ENCODE measurements at places on chromosomes 13 and 19.
A peak's percentile ranks its signal among the peaks of the same experiment; 100 is the strongest.

- DNase-seq, result no peak
Observed at GRCh38 chr19:19546751-19547162, 8.7 kb downstream of the CILP2 start.

DNA sequence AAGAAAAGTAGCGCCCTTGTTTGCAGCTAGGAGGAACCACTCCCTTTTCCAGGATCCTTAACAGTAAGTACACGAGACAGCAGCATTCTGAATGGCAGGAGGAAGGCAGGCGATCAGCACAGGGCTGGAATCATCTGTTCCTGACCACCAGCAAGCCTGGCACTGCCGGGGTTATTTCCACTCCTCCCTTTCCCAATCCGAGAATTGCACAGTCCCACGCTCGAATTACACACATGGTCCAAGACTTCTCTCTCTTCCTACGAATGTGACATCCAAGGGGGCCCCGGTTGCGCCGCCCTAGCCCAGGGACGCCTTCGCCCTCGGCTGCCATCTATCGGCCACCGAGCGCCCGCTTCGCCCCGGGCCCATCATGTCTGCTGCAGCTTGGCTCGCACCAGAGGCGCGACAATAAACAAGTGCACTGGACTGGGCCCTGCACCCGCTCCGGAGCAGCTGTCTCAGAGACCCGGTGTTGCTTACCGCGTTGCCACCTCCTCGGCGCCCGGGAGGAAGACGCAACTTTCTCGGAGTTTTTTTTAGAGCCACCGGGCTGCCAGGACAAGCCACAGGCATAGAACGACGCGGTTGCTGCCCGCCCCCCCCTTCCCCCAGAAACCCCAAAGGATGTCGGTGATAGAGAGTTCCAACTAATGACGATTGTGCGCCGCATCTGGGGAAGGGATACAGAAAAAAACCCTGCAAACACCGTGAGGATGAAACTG lies at the start of gene SLITRK5:
SLITRK5 (plus strand) TSS at position 341 of the 722 bp plus-strand sequence. CDS start 4,018 bp downstream, outside the sequence.
- peak; percentile 60 for DNase-seq

- DNase-seq, result no peak
Observed at GRCh38 chr13:39251340-39251739, 213.1 kb downstream of the NHLRC3 start.

- DNase-seq, result peak; percentile 29
Observed at GRCh38 chr19:55809381-55810058, 22.3 kb downstream of the NLRP11 start.

GRCh38 chr13:98239162-98240076 lies 62.4 kb upstream of the RNF113B start:
- DNase-seq, result no peak

DNA sequence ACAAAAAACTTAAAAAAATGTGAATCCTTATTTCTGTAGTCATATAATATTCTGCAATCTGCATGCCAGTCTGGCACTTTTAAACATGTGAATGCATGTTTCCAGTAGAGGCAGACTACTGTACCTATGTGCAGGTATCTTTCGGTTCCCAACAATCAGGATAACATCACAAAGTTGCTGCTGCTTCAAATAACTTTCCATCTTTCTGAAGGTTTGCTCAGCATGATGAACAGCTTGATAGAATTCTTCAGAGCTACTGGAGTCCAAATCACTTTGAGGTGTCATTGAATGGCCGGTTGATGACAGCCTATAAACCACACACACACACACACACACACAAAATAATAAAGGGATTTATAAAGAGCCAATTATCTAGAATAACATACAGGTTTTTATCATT lies 132.1 kb upstream of the ATXN8OS start:
- DNase-seq, result no peak

DNA sequence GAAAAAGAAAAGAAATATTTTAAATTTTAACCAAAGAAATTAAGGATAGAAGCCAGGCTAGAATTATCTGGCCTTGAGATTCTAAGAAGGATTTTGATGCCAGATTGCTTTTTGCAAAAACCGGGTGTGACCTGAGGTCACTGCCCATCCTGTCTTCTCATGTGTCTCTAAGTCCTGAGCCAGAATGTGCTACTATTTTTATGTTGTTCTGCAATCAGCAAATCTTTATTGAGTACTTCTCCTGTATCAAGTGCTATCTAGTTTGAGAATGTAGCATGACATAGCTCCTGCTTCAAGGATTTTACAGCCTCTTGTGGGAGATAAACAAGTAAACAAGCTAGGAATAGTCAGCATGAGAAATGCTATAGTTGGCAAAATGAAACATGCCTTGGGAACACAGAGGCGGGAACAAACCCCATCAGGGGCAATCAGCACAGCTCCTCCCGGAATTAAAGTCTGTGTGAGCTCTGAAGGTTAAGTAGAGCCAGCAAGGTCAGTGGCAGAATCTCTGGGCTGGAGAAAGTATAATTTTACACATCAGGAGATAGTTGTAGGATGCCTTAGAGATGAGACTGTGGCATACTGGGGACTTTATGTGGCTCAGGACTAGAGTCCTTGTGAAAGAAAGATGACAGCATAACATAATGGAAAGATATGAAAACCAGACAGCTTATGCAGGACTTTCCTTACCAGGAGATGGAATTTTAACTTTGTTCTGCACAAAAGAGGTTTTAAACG lies 899.5 kb upstream of the SLC10A2 start:
- no peak for DNase-seq

GRCh38 chr19:55646889-55647731 lies 902 bp upstream of the CCDC106 start:
- DNase-seq, result no peak

DNA sequence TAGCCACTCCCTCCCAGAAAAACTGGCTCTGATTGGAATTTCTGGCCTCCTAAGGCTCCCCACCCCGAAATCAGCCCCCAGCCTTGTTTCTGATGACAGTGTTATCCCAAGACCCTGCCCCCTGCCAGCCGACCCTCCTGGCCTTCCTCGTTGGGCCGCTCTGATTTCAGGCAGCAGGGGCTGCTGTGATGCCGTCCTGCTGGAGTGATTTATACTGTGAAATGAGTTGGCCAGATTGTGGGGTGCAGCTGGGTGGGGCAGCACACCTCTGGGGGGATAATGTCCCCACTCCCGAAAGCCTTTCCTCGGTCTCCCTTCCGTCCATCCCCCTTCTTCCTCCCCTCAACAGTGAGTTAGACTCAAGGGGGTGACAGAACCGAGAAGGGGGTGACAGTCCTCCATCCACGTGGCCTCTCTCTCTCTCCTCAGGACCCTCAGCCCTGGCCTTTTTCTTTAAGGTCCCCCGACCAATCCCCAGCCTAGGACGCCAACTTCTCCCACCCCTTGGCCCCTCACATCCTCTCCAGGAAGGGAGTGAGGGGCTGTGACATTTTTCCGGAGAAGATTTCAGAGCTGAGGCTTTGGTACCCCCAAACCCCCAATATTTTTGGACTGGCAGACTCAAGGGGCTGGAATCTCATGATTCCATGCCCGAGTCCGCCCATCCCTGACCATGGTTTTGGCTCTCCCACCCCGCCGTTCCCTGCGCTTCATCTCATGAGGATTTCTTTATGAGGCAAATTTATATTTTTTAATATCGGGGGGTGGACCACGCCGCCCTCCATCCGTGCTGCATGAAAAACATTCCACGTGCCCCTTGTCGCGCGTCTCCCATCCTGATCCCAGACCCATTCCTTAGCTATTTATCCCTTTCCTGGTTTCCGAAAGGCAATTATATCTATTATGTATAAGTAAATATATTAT lies 6.1 kb downstream of the FOSB start:
- no peak for DNase-seq

- DNase-seq, result no peak
Observed at GRCh38 chr13:86020351-86021002, 221.3 kb upstream of the SLITRK6 start.

- no peak for DNase-seq
Observed at GRCh38 chr19:51727349-51727880, 3.6 kb upstream of the HAS1 start.

DNA sequence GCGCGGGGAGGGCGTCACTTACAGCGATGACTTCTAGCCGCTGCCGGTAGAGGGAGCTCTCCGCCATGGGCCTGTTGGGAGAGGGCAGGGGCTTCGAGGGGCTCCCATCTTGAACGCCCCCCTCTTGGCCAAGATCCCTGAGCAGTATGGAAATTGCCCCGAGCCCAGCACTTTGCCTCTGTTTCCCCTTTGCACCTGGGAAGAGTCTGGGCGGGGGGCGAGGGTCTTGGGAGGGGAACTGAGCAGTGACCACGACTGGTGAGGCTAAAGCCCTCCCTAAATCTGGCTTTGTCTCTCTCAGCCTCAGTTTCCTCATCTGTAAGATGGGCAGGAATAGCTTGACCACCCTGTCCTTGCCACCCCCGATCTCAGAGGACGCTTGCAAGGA lies 2.8 kb downstream of the PALM3 start:
- DNase-seq, result peak; percentile 57

DNA sequence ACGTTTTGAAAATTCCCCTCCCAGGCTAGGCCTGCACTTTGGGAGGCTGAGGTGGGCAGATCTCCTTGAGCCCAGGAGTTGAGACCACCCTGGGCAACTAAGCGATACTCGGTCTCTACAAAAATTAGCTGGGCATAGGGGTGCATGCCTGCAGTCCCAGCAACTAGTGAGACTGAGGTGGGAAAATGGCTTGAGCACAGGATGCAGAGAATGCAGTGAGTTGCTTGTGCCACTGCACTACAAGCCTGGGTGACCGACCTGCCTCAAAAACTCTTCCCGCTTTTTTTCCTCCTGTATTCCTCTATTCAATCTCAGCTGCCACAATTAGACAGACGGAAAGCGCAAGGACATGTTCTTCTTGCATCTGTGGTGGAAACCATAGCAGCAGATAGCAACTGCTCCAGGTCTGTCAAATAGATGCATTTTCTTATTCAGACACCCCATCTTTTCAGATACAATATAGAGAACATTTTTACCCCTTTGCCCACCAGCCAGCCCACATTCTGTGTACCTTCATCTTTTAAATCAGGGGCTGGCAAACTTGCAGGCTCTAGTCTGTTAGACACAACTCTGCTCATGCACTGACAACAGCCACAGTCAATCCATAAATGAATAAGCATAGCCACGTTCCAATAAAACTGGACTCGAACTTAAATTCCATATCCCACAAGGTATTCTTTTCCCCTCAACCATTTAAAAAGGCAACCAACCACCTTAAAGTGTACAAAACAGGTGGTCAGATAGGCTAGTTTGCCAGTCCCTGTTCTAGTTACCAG lies 4.8 kb downstream of the TPT1 start:
- DNase-seq, result no peak

GRCh38 chr19:28504727-28505126 lies 708.2 kb downstream of the UQCRFS1 start:
- DNase-seq, result no peak

GRCh38 chr13:104436555-104436954 lies 1370.3 kb upstream of the SLC10A2 start:
- DNase-seq, result no peak

DNA sequence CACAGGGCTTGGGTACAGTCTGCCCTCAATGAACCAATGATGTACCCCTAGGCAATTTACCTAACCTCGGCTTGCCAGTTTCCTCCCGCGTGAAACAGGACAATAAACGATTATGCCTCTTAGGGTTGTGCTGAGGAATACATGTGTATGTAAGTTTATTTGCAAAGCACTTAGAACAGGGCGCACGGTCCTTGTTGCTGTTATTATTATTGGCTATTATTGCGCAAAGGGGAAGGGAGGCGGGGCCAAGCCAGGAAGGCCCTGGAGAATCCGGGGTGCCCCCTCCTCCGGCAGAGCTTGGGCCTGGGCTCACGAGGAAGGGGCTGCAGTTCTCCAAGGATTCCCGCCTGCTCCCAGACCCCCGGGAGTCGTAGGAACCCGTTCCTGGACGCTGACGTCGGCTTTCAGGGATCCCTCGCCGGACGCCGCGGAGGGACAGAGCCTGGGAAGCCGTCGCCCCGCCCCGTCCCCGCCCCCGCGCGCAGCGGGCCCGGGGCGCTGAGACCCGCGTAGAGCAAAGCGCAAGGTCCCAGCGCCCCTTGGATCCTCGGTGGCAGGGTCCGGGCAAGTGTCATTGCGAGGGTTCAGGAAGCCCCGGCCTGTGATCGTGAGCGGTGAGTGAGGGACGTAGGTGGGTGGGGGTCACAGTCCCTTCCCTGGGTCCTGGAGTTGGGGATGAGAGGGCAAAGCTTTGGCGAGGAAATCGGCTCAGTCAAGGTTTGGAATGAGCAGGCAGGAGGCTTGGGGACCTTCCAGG lies at the start of gene TMEM91:
TMEM91 (plus strand) TSS at position 293 of the 757 bp plus-strand sequence. CDS start 1,777 bp downstream, outside the sequence.
- no peak for DNase-seq

- no peak for DNase-seq
Observed at GRCh38 chr13:20270163-20270865, 38.2 kb upstream of the GJB6 start.

GRCh38 chr13:98921786-98922185 lies 56.1 kb downstream of the DOCK9 start:
- no peak for DNase-seq

- no peak for DNase-seq
Observed at GRCh38 chr13:27035892-27036235, 135.7 kb downstream of the USP12 start.

- DNase-seq, result no peak
Observed at GRCh38 chr19:56839652-56840450, 675 bp downstream of the PEG3 start.

DNA sequence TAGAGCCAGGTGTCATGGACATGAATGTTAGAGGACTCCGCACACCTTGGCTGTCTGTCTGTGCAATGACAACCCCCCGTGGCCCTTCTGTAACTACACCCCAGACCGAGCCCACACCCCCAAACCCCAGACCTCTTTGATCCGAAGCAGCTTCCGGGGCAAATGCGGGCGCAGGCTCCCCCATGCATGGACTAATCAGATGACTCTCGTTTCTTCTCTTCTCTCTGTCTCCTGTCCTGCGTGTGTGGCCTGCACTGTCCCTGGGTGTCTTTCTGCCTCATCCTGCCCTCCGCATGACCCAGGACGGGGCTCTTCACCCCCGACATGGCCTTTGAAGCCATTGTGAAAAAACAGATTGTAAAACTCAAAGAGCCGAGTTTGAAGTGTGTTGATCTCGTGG lies 38.9 kb downstream of the TMED1 start:
- DNase-seq, result no peak

- no peak for DNase-seq
Observed at GRCh38 chr19:307111-307531, 15.9 kb upstream of the PLPP2 start.

- DNase-seq, result no peak
Observed at GRCh38 chr13:111645198-111645597, 324.8 kb downstream of the TEX29 start.

DNA sequence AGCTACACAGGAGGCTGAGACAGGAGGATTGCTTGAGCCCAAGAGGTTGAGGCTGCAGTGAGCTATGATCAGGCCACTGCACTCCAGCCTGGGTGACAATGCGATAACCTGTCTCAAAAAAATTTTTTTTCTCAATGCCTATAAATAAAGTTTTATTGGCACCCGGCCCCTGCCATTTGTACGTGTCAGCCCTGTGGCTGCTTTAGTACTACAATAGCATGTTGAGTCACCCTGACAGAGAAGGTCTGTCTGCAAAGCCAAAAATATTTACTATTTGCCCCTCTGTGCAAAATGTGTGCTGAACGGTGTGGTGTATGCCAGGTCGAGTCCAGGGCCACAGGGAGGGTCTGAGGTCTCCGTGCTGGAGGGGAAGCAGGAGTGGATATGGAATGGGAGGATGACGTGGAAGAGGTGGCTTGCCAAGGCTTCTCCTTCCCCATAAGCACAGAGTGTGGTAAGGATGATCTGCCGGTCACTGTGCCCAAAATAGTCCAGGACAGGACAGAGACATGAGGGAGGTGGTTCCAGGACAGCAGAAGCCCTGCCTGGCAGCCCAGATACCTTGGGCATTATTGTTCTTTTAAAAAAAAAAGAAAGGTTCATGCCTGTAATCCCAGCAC lies 10.0 kb downstream of the NMRK2 start:
- DNase-seq, result no peak

GRCh38 chr19:14450168-14450874 lies 17.2 kb downstream of the PKN1 start:
- peak; percentile 82 for DNase-seq

Data from GM12891 (cell line).